Stimulated activated CD8-positive, alpha-beta memory T cell treated with anti-CD3 and anti-CD28 coated beads, Interleukin-2, amount 100 ng/mL, for 1 hour (primary cell): ENCODE measurements at places on chromosomes 6 and 20.
A peak's percentile ranks its signal among the peaks of the same experiment; 100 is the strongest.

DNA sequence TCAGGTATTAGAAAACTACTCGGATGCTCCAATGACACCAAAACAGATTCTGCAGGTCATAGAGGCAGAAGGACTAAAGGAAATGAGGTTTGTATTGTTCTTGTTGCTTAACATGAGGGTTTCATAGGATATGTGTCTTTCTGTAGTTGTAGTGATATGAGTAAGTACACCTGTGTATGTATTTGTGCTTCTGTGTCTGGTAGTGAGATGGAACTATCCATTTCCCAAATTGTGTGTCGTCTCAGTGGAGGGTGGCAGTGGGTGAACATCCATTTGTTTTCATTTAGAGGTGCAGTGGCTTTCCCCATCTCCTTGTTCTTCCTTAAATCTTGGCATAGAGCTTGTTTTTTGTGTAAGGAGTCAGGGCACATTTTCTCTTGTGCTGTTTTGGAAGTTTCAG is 8.2 kb downstream of the ASXL1 start:
- DNase-seq, result no peak

- DNase-seq, result peak; percentile 45
These were observed 44.9 kb upstream of the SUPT3H start for GRCh38 chr6:45422503-45423110.

DNA sequence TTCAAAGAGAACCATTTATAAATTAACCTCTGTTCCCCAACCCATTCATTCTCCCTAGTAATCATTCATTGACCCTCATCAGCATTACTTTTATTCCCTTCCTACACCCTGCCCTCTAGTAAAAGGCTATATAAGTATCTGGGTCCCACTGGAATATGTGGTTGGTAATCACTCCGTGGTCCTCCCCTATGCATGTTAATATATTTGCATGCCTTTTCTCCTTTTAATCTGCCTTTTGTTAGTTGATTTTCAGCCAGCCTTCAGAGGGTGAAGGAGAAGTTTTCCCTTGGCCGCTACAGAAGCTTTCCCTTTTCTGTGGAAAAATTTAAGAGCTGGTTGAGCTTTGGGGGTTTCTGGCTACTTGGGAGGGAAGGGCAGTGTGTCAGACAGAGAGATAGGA is 585.6 kb downstream of the UTRN start:
- DNase-seq, result no peak

GRCh38 chr20:35661053-35661452 is 3.6 kb downstream of the CPNE1 start:
- DNase-seq, result no peak

DNA sequence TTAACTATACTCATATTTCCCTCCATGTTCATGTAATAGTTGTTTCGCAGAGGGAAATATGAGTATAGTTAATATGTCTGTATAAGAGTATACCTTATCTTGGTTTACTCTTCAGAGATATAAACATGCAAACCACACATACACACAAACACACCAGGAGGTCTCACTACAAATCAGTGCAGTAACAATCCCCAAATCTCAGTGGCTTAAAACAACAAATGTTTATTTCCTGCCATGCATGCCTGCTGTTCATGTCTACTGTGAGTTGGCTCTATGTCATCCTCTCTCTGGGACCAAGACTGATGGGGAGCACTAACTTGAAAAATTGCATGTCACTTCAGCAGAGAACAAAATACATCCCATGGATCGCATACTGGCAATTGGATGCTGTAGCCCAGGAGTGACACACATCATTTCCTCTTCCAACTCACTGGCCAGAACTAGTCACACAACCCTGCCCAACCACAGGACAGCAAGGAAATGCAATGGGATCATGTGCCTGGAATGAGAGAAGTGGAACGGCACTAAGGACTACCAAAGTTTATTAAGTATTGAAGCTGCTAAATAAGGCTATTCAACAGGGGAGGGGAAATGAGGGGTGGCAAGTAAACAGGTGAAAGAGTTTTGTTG is 89.0 kb upstream of the DTNBP1 start:
- no peak for DNase-seq
